ENCODE measurements at places on chromosomes 12 and 14. TPM values are rescaled to one million over a fixed set of nuclear protein-coding genes. Genes with fewer than 3 reads are reported as not detected.

- no peak for DNase-seq
Measured at GRCh38 chr14:62470935-62471334, 574.3 kb downstream of the KCNH5 start.

- DNase-seq: no peak
Measured at GRCh38 chr14:32933629-32934072, 5.0 kb upstream of the NPAS3 start.

DNA sequence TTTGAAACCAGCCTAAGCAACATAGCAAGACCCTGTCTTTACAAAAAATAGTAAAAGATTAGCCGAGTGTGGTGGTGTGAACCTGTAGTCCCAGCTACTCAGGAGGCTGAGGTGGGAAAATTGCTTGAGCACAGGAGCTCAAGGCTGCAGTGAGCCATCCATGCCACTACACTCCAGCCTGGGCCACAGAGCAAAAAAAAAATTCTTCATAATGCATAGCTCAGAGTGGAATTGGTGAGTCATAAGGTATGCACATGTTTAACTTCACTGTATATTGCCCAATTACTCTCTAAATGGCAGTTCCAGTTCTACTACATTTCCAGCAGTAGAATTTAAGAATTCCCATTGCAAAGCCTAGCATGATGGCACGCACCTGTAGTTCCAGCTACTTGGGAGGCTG, 26.8 kb upstream of the CLIP1 start:
- DNase-seq: no peak

DNA sequence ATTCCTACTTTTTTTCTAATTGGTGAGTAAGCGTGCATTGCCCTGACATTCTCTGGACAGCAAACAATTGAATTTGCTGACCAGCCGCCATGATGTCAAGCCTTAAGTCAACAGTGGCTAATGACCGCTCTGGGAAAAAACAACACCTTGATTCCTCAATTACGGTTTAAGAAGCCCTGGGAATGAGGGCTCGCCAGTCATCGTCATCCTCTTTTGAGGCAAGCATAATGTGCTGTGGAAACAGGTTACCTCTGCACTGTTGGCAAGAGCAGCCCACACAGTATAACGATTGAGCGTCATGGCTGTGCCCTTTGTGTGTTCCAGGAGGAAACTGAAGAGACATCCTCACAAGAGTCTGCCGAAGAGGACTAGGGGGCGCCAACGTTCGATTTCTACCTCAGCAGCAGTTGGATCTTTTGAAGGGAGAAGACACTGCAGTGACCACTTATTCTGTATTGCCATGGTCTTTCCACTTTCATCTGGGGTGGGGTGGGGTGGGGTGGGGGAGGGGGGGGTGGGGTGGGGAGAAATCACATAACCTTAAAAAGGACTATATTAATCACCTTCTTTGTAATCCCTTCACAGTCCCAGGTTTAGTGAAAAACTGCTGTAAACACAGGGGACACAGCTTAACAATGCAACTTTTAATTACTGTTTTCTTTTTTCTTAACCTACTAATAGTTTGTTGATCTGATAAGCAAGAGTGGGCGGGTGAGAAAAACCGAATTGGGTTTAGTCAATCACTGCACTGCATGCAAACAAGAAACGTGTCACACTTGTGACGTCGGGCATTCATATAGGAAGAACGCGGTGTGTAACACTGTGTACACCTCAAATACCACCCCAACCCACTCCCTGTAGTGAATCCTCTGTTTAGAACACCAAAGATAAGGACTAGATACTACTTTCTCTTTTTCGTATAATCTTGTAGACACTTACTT, 138.9 kb downstream of the HMGA2 start:
- no peak for DNase-seq

DNA sequence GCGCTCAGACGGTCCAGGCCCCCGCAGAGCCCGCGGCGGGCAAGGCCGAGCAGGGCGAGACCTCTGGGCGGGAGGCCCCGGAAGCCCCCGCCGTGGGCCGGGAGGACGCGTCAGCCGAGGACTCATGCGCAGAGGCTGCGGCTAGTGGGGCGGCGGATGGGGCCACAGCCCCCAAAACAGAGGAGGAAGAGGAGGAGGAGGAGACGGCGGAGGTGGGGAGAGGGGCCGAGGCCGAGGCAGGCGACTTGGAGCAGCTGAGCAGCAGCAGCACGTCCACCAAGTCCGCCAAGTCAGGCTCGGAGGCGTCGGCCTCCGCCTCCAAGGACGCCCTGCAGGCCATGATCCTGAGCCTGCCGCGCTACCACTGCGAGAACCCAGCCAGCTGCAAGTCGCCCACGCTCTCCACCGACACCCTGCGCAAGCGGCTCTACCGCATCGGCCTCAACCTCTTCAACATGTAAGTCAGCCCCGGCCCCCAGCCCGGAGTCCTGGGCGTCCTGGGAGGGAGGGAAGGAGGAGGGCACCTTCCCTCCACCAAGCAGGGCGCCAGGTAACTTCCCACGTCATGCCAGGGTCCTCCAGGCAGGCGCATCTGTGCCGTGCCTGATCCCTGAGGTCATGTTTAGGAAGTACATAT, 72.4 kb downstream of the IQSEC3 start:
- no peak for DNase-seq

GRCh38 chr12:77572371-77572770, 258.3 kb upstream of the NAV3 start:
- DNase-seq: no peak

Gene PRKD1
- 19.8 TPM for total RNA-seq

Gene KCNC2
- not detected for total RNA-seq

Gene CFAP54
- 2.6 TPM for total RNA-seq
